NCI-H2081 treated with DMSO at 0.1 percent for 48 hours (cell line): ENCODE measurements at places on chromosomes 12 and 14.
A peak's percentile ranks its signal among the peaks of the same experiment; 100 is the strongest.

DNA sequence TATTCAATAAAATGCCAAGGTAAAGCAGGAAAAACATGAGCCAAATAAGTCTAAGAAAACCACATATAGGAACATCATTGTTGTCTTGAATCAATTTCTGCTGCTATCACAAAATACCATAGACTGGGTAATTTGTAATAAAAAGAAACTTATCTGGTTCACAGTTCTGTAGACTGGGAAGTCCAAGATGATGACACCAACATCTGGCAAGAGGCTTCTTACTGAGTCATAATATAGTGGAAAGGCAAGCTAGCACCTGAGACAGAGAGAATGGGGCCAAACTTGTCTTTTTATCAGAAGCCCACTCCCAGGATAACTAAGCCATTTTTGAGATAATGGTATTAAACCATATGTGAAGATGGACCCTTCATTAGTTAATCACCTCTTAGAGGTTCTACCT, 975.9 kb downstream of the FLRT2 start:
- no peak for DNase-seq

DNA sequence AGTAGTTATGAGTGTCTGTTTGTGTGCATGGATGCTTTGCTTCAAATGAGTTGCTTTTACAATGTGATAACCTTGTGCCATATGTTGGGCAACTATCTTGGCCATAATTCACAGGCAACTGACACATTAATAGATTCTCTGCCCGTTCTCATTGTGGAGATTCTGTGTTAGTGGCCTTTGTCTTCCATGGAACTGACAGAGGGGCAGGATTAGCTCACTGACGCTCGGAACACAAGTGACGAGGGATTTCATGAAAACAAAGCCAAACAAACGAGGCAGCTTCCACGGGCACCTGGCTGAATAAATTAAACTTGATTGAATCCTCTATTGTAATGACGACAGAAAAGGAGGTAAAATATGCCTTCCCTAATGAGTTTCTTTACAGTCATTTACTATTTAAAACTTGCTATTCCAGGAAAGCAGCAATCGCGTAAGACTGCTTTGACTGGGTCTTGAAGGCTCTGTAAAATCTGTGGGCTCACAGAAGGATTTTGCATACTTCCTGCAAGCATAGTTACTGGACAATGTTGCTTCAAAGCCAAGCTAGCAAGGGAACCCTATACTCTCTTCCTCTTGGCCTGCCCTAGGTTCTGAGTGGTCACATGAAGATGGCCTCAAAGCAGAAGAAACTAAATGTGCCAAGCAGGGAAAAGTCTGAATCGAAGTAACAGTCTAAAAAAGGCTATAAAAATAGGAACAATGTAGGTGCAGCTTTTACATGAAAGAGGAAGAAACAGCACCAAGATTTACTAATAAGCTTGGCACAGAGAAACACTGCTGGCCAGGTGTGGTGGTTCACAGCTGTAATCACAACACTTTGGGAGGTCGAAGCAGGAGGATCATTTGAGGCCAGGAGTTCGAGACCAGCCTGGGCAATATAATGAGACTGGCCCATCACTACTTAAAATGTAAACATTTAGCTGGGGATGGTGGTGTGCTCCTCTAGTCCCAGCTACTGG, 28.1 kb upstream of the SINHCAF start:
- DNase-seq = peak; percentile 49

DNA sequence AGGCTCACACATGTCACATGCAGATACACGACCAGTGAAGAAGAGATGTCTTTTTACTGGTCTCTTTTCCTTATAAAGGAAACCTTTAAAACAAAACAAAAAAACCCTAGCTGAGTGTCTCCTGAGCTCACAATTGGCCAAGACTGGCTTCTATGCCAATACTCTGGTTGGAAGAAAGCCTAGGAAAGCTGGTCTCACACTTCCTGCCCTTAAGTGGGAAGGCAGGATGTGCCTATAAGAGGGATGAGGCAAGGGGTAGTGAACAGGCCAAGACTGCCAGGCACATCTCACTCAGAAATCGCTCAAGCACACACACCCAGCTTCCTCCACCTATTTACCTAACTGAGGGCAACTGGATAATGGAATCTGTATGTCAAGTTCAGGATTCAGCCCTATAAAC, 50.0 kb downstream of the SOCS2 start:
- DNase-seq = no peak

DNA sequence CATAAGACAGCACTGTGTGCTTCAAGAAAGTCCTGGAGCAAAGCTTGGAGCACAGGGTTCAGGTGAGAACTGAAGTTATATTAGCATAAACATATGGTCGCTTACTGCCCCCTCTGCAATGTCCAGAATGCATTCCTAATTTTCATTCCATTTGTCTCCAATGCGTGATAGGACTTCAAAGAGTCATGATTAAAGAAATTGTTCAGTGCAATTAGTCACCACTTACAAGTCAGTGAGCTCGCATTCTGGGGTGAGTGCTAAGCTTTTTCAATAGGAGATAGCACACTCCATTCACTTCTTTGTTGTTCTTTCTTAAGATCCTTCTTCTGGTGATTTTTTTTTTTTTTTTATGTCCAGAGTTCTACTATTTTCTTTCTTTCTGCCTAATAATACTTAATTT, 398.4 kb downstream of the SYT1 start:
- no peak for DNase-seq

DNA sequence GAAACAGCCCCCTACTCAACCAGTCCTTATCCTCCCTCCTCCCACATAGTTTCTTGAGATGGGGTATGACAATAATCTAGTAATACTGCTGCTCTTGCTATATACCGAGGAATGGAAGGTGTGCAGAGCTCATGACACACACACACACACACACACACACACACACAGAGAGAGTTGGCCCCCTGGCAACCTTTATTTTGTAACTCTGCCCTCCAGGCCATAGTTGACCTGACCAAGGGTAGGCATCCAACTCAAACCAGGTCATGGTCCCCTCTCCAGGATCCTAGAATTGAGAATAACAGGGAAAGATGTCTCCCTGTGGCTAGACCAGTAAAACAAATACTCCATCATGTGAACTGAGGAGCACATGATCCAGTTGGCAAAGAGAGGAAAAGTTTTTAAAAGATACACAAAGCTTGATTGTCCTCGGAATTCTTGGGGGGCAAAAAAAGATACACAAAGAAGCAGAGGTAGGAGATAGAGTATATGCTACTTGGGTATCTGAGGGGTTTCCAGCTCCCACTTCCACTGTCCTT, 11.3 kb downstream of the ERO1A start:
- DNase-seq = no peak

DNA sequence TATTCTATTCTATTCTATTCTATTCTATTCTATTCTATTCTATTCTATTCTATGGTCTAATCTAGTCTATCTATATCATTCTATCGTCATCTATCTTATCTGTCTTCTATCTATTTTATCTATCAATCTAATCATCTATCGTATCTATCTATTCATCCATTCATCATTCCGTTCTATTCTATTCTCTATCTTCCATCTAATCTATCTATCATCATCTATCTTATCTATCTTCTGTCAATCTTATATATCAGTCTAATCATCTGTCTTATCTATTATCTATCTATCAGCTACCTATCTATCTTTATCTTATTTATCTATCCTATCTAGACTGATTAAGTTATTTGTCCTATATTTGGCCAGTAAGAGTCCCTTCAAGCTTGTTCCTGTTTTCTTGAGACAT, 831.5 kb upstream of the TMEM132C start:
- no peak for DNase-seq

- DNase-seq = no peak
Measured at GRCh38 chr14:79668951-79669350, 542.4 kb downstream of the DIO2 start.

DNA sequence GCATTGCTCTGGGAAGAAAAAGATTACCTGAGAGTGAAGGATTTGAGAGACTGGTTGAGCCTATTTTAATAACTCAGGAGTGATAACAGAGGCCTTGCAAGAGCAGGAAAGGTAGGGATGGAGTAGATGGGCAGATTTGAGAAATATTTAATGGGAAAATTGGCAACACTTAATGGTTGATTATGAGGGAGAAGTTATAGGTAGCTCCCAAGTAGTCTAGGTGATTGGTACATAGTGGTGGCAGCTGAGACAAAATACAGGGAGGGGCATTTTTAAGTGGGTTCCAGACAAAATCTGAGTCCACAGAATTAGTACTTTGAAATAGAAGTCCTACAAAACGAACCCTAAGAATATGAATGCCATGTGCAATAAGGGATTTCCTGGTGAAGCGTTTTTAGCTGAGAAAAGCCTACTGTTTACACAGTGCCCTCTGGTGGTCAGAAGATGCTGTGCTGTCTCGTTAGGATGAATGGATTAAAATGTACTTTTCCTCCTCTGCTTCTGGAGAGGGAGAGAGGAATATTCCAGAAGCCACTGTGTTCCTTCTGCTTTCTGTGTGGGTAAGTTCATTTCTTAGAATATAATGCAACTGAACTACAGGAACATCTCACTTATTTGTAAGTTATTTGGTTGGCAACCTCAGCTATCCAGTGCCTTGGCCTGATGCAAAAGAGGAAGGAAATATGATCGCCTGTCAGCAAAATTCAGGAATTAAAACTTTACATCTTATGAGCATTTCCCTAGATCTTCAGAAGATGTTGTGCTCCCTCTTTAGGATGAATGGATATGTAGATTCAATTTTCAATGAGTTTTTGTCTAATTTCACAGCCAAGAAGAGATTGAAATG, 6.5 kb downstream of the ZBTB1 start:
- peak; percentile 18 for DNase-seq

DNA sequence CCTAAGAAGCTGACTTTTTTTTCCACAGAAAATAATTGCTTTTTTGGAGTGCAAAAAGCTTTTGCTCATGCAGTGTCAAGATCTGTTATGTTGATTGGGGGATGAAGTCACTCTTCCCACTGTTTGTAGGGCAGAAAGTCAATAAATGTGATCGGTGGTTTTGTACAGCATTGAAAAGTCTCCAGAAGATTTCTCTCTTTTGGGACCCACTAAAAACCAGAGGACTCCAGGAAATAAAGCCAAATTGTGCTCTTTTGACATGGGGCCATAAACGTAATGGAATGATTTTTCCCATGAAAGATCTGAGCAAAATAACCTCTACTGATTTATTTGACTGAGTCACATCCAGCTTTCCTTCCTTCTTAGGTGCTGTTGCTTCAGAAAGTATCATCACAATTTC, 122.5 kb downstream of the SNAPC1 start:
- no peak for DNase-seq

GRCh38 chr12:91620992-91621391, 438.4 kb upstream of the DCN start:
- DNase-seq = no peak

DNA sequence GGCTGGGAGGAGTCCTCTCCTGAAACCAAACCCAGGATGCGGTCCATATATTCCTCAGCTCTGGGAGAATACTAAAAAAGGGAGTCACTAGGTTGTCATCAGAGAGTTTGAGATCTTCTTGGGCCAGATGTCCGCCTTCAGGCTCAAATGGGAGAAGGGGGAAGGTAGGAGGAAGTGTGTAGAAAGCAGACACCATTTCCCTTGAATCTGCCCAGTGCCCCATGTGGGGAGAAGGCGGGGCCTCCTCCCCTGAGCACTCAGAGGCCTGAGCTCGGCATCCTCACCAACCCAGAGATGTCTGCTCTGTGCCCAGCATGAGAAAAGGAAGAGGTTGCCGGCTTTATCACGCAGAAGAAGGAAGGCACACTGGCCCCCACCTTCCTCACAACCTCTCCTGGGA, 37.3 kb downstream of the LTBP2 start:
- no peak for DNase-seq

DNA sequence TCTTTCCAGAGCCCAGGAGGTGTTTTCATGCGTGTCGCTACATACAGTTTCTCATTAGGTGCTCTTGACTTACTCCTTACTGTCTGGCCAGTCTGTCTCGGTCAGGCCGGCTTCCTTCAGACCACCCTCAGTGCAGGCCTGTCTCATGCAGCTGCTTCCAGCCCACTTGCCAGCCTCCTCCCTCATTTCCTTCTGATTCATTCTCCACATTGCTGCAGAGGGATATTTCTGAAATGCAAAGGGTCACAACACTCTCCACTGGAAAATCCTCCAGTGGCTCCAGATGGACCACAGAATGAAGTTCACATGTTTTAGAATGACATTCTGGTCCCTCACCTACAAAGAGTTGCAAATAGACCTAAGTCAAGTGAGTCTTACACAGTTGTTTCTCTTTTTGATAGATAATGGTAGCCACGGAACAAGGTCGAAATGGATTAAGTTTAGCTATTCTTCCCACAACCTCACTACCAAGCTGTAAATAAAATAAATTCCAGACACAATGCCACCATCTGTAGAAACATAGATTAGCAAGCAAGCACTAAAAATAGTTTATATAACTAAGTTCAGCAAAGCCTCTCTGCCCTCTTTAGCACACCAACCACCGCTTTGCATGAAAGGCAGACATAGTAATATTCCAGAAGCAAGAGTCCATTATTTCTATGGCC, 146.9 kb downstream of the ESR2 start:
- DNase-seq = no peak

GRCh38 chr14:36582874-36583241, 444 bp upstream of the NKX2-8 start:
- no peak for DNase-seq

DNA sequence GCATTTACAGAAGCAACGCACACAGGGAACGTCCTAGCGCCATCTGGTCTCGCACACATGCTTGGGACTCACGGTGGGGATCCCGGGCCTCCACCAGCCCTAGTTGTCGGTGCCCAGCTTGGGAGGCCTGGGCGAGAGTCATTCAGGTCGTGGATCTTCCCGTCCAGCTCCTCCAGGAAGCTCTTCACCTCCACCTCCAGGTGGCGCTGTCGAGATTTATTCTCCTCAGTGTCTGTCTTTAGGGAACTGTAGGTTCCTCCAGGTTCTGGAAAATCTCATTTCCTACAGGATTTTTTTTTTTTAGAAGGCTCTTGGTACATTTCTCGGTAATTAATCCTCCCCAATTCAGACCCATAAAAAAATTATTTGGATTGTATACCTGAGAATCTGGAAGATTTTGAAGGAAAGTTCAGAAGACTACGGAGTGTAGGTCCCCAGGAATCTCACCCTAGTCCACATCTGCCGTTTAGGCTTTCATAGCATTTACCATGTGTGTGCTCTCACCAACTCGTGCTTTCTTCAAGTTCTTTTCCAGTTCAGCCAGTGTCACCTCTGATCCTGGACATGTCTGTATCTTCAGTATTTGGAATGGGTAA, 910.0 kb downstream of the TMEM121 start:
- DNase-seq = no peak

DNA sequence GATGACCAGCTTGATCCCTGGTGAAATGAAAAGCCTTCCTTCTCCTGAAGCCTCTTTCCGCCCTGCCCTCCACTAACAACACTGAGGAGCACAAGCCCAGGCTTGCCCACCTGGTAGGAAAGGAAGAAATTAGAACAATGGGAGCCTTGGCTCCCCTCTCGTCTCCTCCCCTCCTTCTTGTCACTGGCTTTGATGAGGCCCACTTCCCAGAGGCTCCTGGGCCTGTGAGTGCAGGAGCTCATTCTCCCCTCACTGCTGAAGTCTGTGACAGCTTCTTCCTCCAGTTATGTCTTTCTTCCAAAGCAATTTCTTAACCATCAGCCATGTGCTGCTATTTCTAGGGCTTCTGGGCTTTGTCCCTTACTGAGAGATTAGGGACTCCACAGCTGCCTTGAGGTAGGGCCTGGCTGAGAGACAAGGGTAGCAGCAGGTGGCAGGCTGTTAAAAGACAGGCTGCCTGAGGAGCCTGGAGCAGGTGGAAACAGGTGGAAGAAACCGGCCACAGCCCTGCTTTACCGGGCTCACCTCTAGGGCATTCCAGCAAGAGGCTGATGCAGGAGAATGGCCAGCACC, 53.6 kb upstream of the SRSF5 start:
- peak; percentile 64 for DNase-seq
